AG04449 (cell line): ENCODE measurements at places on chromosomes 5 and 9.

DNA sequence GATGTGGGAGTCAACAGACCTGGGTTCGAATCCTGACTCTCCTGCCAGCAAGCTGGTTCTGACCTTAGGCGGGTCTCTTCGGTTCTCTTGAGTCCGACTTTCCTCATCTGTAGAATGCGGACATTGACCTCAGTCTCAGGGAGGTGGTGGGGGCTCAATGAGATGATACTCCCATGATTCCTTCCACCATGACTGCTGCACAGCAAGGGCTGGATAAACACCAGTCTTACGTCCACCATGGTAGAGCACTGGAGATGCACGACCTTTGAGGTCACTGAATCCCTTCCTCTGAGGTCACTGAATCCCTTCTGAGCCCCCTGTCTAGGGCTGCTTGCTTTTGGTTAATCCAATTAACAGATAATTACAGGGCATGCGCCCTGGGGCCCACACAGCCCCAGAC is 12.5 kb upstream of the SMIM23 start:
- no peak for DNase-seq

DNA sequence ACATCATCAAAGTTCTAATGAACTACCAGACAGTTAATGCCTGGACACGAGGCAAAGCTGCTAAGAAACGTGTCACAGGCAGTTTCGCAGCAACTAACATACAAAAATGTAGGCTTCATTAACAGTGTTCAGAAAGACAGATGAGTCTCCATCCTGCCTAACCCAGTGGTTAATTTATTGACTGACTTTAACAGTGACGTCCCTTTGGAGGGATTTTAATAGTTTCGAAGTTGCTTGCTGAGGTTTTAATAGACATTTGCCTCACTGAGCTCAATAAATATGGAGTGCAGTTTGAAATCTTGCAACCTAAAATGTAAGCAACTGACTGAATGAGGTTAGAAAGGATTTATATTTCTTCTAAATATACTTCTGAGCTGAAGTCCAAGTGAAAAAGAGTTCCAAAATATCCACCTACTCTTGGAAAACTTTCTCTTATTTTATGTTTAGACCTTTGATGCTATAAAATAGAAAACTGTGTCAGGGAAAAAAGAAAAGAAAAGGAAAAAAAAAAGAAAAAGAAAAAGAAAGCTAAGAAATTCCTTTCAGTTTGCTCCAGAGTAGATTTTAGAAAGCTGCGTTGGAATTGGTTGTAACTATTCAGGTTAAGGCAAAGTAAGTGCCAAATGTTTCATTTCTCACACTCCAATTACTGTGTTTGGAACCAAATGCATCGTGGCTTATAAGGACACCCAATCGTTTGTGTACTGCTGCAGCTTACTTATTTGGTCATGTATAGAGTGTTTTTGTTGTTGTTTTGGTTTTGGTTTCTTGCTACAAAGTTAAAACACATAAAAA is 2016.6 kb downstream of the MAT2B start:
- no peak for DNase-seq

GRCh38 chr5:38673671-38674071 is 117.2 kb upstream of the LIFR start:
- DNase-seq, result no peak

- DNase-seq, result no peak
These were observed 179.1 kb downstream of the SLIT3 start for GRCh38 chr5:169121630-169122420.
